ENCODE measurements at places on chromosomes 7 and 10. TPM values are rescaled to one million over a fixed set of nuclear protein-coding genes. Genes with fewer than 3 reads are reported as not detected.

- no peak for DNase-seq
Observed at GRCh38 chr10:46543466-46544377, 12.7 kb downstream of the GPRIN2 start.

GRCh38 chr7:48255046-48255445 lies 83.8 kb downstream of the ABCA13 start:
- no peak for DNase-seq

DNA sequence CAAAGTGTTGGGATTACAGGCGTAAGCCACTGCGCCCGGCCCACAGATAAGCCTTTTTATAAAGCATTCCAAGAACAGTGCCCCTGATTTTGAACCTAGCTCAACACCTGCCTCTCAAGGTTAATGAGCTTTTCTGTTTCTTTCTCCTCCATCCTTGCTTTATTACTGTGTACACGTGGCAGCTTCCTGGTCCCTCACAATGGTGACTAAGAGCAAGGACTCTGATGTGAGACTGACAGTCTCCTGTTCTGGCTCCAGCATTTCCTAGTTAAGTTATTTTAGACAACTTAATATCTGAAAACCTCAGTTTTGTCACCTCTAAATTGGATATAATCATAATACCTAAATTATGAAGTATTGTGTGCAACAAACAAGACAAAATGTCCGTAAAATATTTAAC lies 9.9 kb downstream of the HABP2 start:
- no peak for DNase-seq

DNA sequence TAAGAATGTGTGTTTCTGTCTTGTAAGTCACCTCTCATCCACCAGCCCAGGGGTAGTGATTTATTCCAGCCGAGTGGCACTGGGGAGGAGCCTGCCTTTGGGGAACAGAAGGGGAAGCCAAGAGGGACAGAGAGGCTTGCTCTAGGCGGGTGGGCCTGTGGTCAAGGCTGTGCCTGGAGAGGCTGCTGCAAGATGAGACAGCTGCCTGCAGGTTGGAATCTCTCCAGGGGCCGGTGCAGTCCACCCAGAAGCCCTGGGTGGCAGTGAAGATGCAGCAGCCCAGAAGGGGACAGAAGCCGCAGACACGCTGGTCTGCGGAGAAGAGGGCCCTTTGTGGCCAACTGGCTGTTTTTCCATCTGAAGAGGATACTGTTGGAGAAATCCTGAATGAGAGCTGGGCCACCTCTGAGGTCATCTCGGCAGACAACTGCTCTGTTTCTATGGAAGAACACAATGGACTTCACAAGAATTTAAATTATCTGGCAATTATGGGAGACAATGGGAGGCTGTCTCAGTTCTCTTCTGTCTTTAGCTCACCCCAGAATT lies 175.7 kb downstream of the GFRA1 start:
- DNase-seq: no peak

DNA sequence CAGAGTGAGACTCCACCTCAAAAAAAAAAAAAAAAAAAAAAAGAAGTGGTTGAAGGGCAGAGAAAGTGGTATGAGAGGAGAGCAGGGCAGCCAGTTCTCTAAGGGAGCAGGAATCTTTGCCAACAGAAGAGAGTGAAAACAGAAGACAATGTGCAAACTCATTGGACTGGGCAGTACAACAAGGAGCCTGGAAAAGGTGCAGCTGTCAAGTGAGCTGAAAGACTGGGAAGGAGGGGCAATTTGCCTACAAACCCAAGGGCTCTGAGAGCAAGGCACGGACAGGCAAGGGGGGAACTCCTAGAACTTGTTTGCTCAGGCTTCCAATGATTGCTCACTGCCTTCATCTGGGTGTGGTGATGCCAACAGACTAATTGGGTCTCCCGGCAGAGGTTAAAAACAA lies 9.5 kb downstream of the ACTR1A start:
- DNase-seq: no peak

KCNIP2 gene
- 1.2 TPM for total RNA-seq

DNA sequence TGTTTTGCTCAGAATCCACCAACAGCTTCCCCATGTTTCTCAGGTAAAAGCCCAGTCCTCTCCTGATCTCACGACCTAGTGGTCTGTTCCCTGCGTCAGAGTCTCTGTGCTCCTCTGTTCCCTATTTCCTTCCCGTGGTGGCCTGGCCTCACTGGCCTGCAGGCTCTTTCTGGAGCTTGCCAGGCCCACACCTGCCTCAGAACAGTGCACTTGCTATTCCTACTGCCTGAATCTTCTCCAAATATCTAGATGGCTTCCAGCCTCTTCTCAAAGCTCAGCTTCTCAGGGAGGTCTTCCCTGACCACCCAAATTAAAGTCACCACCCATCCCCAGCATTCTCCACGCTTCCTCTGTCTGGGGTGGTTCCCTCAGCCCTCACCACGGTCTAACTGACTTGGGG lies 165.3 kb downstream of the USP6NL start:
- no peak for DNase-seq

DNA sequence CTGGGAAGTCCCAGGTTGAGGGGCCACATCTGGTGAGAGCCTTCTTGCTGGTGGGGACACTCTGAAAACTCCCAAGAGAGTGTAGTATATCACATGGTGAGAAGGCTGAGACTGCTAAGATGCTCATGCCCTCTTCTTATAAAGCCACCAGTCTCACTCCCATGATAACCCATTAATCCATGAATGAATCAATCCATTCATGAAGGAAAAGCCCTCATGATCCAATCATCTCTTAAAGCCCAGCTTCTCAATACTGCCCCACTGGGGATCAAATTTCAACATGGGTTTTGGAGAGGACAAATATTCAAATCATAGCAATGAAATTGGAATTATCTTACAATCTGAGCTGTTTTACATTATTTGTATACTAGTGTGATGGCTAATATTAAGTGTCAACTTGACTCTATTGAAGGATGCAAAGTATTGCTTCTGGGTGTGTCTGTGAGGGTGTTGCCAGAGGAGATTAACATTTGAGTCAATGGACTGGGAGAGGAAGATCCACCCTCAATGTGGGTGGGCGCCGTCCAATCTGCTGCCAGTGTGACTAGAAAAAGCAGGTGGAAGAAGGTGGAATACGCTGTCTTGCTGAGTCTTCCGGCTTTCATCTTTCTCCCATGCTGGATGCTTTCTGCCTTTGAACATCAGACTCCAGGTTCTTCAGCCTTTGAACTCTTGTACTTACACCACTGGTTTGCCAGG lies 14.3 kb upstream of the UBE2D1 start:
- no peak for DNase-seq

DNA sequence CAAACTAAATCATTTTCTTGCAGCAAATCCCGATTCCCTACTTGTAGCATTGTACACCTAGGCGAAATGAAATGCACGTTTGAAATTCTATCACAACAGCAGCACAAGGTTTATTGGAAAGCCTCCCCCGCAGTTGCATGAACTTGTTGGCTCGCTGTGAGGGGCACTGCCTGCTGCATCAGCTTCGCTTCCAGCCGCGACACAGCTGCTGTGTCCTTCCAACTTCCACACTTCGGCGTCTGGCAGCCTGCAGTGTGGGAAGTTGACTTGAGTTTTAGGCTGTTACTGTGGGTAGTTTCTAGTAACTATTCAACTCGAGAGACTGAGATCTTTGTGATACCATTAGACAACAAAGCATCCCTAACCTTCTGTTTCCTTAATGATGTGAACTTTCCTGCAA lies 315.8 kb upstream of the TPK1 start:
- no peak for DNase-seq

NODAL gene
- not detected for total RNA-seq
